IPS DF 19.7 (cell line): ENCODE measurements at places on chromosomes 13 and 19.
A peak's percentile ranks its signal among the peaks of the same experiment; 100 is the strongest.

- no peak for DNase-seq
Measured at GRCh38 chr19:15170345-15170744, 30.4 kb downstream of the NOTCH3 start.

DNA sequence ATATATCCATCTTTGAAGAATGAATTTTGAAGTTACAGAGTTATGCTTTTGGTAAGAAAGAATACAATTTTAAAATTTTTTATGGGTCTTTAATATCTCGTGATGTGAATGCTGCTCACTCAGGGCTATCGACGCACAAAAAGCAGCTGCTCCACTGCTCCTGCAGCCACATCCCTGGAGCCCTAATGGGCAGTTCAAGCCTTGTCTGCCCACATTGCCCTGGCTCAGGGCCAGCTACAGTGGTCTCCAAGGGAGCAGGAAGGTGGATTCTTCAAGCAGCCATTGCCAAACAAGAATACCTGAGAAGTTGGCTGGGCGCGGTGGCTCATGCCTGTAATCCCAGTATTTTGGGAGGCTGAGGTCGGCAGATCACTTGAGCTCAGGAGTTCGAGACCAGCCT, 85.8 kb downstream of the IPO5 start:
- DNase-seq, result no peak

GRCh38 chr19:2703691-2704216, 1.3 kb upstream of the GNG7 start:
- DNase-seq, result no peak

DNA sequence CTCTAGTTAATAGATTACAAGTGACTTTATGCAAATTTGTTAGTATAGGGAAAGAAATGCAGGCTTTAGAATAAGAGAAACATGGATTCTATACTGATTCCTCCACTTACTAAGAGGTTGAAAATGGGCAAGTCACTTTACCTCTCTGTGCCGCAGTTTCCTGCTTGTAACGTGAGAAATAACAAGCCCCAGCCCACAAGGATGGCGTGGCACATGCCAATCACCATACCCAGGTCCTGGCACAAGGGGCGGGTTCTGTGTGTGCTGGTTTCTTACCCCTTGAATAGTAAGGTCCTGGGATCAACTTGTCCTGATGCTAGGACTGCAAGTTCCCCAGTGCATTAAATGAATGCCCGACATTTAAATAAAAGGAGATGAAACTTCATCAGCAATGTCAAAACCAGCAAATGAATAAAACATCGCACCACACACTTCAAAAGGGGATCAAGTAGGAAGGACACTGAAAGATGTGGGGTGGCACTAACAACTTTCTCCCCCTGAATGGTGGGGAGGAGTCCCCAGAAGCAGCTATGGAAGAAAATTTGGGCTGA, 7.9 kb upstream of the SIGLEC9 start:
- DNase-seq, result no peak

- no peak for DNase-seq
Measured at GRCh38 chr19:30046522-30046921, 104.5 kb downstream of the URI1 start.

- DNase-seq, result peak; percentile 17
Measured at GRCh38 chr13:42215578-42216421, 56.2 kb upstream of the AKAP11 start.

GRCh38 chr19:17889609-17890214, 18.0 kb downstream of the SLC5A5 start:
- DNase-seq, result no peak

- no peak for DNase-seq
Measured at GRCh38 chr19:51440846-51441409, 17.3 kb downstream of the SIGLEC8 start.

DNA sequence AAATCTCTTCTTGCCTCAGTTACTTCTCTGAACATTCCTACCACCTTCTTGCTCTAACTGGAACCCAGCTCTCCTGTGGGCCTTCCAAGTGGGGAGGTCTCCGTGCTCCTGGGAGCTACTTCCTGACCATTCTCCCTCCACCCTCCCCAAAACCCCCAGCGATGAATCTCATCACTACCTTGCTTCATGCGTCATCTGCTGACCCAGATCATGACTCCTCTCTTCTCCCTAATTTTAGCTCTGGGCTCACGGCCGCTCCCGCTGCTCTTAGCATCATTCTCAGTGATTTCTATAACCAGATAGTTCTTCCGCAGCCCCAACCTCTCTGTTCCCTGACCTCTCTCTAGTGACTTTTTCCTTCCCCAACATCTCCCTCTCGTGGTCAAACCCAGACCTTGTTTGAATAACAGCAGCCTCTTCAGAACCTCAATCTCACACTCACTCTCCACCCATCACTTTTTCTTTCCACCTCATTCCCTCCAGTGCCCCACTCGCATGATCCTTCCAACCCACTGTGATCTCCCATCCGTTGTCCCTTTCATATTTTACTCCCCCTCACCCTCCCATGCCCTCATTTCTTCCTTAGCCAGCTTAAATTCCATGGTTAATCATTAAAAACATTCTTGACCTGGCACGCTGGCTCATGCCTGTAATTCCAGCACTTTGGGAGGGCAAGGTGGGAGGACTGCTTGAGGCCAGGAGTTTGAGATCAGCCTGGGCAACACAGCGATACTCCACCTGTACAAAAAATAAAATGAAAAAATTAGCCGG, 21.8 kb downstream of the MRPS12 start:
- DNase-seq, result no peak

GRCh38 chr13:110319774-110320509, 12.9 kb downstream of the COL4A2 start:
- no peak for DNase-seq

GRCh38 chr19:34228762-34229161, 25.6 kb upstream of the GARRE1 start:
- no peak for DNase-seq
